ENCODE measurements at places on chromosomes 3 and 15.

GRCh38 chr3:42300013-42300412 lies 34.0 kb upstream of the CCK start:
- peak; percentile 16 for DNase-seq

GRCh38 chr3:37227870-37228549 lies 53.6 kb upstream of the LRRFIP2 start:
- DNase-seq = no peak

DNA sequence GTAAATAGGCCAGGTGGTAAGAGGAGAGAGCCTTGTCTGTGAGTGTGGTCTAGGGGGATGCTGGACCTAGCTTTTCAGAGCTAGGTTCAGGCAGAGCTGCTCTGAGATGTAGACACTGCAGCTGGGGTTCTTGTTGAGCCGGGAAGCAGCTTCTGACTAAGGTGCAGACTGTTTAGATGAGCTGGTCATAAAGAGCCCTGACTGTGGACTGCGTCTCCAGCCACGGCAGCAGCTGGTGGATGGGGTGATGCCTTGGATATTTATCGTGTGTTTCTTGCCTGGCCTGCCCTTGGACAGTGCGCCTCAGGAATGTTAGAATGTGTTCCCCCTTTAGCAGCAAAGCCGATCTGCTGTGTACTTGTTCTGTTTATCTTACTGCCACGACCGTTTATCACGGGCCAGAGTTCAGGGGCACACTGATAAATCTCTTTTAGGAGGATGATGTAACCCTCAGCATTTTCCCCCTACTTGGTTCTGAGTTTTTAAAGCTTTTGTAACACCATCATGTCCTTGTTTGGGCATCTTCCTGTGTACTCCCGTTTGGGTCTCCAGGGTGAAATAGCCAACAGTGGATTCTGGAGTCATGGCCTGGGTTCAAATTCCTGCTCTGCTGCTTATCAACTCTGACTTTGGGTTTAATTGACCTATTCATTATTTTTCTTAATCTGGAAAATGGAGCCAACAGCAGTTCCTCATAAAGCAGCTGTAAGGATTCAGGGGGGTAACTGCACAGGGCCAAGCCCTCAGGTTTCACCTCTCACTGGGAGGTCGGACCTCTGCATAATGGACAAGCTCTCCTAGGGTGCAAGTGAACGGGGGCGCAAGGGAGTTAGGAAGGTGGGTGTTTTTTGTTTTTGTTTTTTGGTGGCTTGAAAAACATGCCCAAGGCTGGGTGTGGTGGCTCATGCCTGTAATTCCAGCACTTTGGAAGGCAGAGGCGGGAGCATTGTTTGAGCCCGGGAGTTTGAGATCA lies 51.4 kb downstream of the FLNB start:
- DNase-seq = no peak

GRCh38 chr3:87082796-87083440 lies 92.0 kb upstream of the VGLL3 start:
- DNase-seq = peak; percentile 23

DNA sequence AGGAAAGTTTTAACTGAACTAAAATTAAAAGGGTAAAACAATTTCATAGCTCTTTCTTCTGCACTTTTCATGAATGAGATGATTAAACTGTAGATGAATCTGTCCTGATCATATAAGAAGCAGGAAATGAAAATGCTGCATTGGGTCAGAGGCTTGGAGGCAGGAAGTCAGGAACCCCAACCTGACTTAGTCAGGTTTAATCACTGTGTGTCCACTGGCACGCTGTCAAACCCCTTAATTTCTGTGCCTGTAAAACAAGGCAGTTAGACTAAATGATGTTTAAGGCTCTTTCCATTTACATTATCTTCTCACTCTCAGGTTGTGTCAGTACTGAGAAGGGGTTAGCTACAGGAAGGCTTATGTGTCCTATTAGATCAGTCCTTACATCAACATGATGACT lies 193.3 kb upstream of the TTC14 start:
- DNase-seq = no peak

GRCh38 chr15:50907601-50908208 lies 778 bp upstream of the AP4E1 start:
- DNase-seq = no peak

DNA sequence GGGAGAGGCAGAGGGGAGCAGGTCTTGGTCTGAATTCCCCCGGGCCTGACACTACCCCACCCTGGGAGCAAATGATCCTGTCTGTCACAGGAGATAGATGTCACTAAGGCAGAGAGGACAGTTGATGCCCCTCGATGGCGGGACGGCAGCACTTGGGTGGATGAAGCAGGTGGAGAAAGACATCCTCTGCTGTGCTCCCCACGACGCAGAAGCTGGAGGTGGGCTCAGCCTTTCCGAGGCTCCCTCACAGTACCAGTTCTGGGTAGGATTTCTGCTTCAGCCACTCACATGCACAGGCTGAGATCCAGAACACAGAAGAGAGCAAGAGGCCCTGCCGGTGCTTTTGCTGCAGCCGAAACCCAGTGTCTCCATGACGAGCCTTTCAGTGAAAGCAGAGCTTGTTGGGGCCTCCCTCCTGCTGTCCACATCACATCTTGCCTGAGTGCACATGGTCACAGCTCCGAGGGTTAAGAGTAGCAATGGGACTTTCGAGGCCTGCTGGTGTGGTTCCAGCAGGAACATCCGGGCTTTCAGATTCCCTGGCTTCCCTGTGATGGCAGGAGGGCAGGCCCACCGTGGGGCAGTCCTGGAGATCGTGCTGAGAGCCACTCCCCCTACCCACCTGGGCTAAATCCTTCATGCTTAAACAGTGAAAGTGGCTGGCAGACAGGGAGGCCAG lies 107.3 kb upstream of the PRR20G start:
- no peak for DNase-seq

DNA sequence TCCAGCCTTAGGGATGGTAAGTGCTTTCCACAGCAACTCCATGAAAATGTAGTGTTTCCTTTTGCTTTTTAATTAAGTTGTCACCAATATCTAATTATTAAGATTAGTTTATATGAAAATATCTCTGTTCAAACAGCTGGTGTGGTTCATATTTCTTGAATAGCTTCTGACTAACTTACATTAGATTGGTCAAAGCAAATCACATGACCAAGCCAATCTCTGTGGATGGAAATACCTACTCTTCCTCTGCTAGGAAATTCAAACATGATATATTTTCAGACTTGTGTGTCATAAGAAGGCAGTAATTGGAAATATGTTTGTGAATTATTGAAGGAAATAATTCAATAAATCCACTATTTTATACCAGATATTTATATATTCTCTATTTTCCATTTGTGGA lies 54.6 kb upstream of the CADM2 start:
- DNase-seq = no peak

DNA sequence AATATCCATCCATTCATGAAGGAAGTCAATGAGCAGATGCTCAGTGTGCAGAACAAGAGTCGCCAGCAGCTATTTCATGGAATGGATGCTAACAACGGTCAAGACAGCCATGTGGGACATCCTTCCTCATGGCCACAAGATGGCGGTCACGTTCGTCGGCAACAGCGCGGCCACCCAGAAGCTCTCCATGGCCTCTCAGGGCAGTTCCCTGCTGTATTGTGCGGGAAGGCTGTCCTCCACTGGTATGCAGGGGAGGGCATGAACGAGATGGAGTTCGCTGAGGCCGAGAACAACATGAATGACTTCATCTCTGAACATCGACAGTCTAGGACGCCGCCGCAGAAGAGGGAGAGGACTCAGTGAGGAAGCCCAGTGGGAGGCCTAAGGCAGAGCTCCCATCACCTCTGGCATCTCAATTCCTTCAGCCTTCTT lies 208.3 kb downstream of the TJP1 start:
- no peak for DNase-seq

DNA sequence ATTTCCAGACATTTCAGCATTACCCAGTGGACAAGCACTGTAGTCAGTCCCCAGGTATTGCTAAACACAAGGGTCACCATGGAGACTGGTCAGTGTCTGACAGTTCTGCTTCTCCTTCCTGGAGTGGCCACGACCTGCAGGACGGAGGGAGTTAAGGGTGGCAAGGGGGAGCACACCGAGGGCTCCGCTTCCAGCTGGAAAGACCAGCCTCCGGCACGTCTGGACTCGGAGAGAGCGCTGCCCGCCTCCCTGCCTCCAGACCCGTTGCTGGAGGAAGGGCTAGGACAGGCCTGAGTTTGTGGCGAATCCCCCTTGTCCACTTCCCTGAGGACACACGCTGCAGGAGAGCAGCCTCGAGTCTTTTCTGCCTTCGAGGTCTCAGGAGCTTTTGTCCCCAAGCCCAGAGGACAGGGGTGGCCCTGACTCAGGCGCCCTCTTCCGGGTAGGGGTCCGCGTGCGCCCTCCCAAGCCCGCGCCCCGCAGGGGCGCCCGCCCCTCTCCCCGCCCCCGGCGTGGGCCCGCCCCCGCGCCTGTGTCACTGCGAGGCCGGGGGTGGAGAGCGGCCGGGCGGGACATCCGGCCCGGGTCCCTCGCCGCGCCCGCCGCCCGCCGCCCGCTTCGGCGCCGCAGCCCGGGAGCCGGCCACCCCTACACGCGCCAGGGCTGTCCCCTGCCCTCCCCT lies at the start of gene CHST14:
Gene CHST14 (plus strand): TSS at position 562 of the 682 bp plus-strand sequence. CDS start 230 bp downstream, outside the sequence.
- DNase-seq = peak; percentile 48

- no peak for DNase-seq
Observed at GRCh38 chr3:180469149-180469548, 132.8 kb upstream of the TTC14 start.

GRCh38 chr3:229183-229661 lies 32.7 kb downstream of the CHL1 start:
- DNase-seq = no peak

DNA sequence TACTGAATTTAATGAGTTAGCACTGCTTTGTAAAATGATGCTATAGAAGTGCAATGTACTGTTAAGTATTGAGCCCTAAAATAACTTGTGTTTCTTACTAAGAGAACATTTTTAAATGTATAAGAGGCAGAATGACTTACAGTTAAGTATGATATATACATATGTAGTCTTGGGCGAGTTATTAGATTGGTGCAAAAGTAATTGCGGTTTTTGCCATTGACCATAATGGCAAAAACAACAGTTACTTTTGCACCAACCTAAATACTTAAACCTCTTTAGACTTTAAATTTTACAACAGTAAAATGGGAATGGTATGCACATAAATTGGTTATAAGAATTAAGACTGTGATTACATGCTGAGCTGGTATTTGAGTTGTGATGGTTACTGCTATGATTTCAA lies 79.8 kb downstream of the CNTN3 start:
- no peak for DNase-seq

GRCh38 chr15:36294359-36294758 lies 285.1 kb upstream of the CDIN1 start:
- DNase-seq = no peak

GRCh38 chr3:129418041-129418973 lies 10.1 kb downstream of the EFCAB12 start:
- DNase-seq = no peak

- no peak for DNase-seq
Observed at GRCh38 chr3:75982151-75982550, 196.8 kb upstream of the ZNF717 start.

DNA sequence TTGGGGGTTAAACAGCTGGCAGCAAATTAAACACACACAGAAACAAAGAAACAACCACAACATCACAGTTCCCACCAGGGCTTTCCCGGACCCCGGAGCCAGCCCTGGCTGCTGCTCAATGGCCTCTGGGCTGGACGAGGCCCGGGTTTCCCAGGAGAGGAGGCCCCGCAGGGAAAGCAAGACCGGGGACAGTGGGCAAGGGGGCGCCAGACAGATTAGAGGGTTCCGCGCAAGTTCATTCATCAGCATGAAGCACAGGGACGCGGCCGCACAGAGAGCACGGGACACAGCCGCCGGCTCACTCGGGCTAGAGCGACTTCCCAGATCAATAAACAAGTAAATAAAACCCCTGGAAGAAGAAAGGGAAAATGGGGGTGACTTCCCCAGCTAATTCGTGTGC lies 66.4 kb upstream of the RPL32 start:
- DNase-seq = no peak

DNA sequence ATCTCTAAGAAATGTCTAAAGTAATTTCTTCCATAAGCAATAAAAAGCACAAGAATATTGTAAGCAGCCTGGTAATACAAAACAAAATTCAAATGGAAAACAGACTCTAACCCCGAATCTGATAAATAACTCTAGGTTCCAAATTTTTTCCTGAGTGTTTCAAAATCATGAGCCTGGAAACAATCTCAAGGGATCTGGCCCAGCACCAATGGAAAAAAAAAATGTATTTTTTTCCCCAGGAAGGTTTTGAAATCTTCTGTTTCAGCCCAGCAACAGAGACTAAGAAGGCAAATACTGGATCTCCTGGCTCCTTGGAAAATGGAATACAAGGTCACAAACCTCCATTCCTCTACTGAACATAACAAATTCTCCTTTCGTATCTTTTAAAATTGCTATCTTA lies 13.0 kb downstream of the TBC1D2B start:
- DNase-seq = no peak

DNA sequence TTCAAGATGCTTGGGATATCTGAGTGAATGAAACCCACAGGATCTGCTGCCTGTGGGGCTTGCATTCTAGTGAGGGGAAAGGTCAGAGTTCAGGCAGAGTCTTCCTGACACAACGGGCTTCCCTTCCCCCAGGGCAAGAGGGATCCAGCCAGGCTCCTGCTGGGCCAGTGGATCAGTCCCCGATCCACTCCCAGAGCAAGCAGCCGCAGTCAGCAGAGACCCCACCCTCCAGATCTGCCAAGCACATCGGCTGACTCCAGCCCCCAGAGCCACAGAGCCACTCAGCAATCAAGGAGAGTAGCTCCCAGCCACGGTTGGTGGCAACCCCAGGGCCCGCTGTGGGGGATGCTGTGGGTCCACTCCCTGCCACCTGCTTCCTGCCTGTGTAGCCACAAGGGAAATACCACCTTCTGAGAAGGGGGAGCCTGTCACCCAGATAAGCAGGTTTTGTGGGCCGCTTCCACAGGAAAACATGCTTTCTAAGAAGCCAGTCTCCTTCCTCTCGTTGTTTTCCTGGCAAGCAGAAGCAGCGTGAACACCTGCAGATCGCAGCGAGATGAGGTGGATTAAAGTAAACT lies 44.9 kb downstream of the CPN2 start:
- DNase-seq = no peak

- no peak for DNase-seq
Observed at GRCh38 chr3:37129871-37130270, 44.5 kb downstream of the LRRFIP2 start.

- DNase-seq = no peak
Observed at GRCh38 chr3:193190146-193190786, 50.8 kb upstream of the PLAAT1 start.

All from heart right ventricle (tissue), 16 donors.